ENCODE measurements at places on chromosomes 1 and 21.
A peak's percentile ranks its signal among the peaks of the same experiment; 100 is the strongest.

GRCh38 chr1:57304591-57304990 is 119.3 kb downstream of the DAB1 start:
- DNase-seq = no peak

GRCh38 chr21:34771512-34772028 is 102.8 kb downstream of the CLIC6 start:
- no peak for DNase-seq

DNA sequence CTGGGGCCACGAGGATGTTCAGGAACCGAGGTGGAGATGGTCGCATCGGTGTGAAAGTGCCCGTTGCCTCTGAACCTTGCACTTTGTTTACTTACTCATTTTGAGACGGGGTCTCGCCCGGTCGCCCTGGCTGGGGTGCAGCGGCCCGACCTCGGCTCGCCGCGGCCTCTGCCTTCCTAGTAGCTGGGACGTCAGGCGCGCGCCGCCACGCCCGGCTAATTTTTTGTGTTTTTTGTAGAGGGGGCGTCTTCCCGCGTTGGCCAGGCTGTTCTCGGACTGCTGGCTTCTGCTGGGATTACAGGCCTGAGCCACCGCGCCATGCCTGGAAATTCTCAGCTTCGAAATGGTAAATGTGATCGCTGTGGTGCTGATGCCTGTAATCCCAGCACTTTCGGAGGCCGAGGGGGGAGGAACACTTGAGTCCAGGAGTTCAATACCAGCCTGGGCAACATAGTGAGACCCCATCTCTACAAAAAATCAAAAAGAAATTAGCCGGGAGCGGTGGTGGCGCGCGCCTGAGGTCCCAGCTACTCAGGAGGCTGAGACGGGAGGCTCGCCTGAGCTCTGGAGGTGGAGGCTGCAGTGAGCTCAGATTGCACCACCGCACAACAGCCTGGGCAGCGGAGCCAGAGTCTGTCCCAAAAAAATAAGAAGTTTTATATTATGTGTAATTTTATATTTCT is 684 bp upstream of the MRPL20 start:
- peak; percentile 64 for DNase-seq

GRCh38 chr1:58783090-58783992 is 506 bp downstream of the JUN start:
- no peak for DNase-seq

DNA sequence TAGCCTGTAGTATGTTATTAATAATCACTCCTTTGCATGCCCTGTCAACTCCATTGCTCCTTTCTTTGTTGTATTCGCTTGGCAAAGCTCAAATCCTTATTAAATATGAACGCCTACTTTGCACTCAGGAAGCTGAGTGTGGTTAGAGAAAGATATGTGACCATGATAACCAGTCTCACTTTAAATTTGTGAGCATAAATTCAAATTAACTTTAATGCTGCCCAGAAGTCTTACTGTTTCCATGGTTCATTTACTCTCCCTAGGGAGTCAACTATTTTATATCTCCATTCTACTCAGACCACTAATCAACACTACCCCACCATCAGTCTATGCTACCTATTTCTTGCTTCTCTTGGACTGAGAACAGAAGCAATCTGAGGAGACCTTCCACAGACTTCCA is 12.1 kb upstream of the EPHX4 start:
- DNase-seq = no peak

DNA sequence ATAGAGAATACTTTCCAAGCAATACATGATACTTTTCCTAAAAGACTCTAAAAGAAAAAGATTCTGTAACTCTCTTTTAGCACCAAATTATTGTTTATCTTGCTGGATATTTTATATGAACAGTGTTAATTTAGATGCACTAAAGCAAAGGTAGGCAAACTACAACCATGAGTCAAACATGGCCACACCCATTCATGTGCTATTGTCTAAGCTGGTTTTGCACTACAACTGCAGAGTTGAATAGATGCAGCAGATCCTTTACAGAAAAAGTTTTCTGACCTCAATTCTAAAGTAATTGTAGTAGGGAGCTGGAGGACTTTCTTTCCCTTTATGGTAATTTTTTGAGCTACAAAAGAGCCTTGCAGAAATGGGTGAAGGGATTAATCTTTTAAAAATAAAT is 19.4 kb downstream of the BLZF1 start:
- no peak for DNase-seq

- DNase-seq = no peak
Measured at GRCh38 chr1:221327954-221328353, 413.9 kb downstream of the DUSP10 start.

- no peak for DNase-seq
Measured at GRCh38 chr1:151935154-151935553, 25.8 kb upstream of the THEM4 start.

- no peak for DNase-seq
Measured at GRCh38 chr1:26580116-26580515, 50.6 kb downstream of the RPS6KA1 start.

DNA sequence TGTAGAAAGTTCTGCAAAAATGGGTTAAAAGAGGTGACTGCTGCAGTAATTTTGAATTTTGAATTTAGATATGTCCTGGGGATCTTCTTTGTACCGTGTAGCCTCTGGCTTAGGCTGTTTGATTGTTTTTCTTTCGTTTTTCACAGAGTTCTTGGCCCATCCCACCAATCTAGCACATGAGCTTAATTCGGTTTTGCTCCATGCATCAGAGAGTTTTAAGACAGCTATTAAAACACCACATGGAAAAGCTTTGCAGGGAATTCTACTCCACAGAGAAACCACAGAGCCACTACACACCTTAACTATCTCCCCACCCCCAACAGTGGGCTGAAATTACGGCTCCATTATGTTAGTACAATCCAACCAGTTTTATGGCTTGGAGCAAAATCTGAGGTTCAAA is 25.5 kb downstream of the SPAG17 start:
- no peak for DNase-seq

DNA sequence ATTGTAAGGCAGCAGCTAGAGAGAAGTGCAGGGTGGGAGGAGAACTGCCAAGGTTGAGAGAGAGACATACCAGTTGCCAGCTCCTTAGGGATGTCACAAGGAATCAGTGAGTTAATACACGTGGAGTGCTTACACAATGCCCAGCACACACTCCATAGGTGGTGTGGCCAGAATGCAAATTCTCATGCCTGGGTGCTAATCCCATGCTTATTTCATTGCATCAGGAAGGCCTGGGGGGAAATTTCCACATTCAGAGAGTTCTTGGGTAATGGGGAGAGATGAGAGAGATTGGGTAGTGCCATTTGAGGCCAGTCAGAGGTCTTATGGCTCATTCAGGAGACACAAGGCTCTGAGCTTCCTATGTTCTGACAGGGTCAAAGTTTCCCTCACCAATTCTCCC is 38.7 kb downstream of the GJA5 start:
- DNase-seq = no peak

- no peak for DNase-seq
Measured at GRCh38 chr1:175183586-175183985, 9.0 kb downstream of the KIAA0040 start.

- no peak for DNase-seq
Measured at GRCh38 chr1:77948841-77949424, 29.9 kb downstream of the FUBP1 start.

DNA sequence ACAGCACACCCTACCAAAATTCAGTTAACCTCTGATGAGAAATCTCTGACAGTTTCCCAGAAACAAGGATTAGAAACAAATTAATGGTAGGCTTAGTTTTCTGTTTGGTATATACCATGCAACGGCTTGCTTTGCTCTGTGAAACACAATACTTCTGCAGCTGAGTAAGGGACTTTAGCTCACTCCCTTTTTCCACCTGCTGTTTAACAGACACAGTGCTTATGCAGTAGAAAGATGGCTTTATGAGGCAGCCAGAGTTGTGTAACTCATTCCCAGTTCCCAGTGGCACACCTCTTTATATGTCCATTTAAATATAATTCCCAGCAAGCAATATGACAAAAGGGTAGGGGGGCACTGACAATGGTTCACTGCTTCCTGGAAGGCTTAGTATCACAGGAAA is 124.0 kb downstream of the PIGK start:
- no peak for DNase-seq

DNA sequence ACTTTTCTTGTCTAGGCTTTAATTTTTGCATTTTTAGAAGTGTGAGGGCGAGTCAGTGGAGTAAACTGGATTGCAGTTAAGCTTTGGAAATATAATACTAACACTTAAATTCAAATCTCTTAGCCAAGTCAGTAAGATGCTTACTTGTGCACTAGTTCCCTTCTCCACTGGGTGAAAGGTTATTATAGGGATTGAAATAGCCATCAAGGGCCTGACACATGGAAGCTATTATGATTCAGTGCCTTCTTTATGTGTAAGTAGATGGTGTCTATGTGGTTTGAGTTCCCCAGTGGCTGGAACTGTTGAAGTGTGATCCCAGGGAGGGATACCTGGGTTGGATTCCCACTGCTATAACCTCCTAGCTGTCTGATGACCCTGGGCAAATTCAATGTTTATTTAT is 24.7 kb upstream of the DMRTA2 start:
- no peak for DNase-seq

DNA sequence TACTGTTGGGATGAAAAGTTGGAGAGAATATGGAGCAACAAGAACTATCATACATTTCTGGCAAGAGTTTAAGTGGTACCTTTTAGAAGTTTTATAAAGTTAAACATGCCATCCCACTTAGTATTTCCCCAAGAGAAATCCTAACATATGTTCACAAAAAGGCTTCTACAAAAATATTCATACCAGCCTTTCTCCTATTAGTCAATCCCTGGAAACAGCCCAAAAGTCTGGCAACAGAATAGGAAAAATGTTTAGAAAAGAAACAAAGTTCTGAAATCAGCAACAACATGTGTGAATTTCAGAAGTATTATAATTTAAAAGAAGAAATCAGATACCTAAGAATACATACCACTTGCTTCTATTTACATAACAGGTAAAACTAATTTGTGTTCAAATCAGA is 271.0 kb downstream of the DSCAM start:
- no peak for DNase-seq

GRCh38 chr1:232678185-232678886 is 48.4 kb upstream of the SIPA1L2 start:
- DNase-seq = no peak

GRCh38 chr1:230215031-230215430 is 148.0 kb downstream of the GALNT2 start:
- no peak for DNase-seq

DNA sequence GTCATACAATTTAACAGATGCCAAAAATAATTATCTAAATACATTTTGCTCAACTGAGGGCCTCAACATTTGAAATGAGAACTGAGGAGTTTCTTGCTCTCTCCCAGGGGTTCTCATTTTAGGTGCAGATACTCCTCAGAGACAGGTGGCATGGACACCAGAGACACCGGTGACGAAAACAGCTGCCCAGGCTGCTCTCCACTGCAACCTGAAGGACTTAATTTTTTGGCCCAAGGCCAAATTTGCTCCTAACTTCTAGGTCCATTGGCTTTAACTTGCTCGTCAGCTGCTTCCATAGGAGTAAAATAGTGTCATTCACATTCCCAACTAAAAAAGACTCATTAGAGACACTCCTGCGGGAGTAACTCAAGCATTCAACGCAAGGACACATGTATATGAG is 87.0 kb downstream of the NRIP1 start:
- DNase-seq = no peak

- peak; percentile 68 for DNase-seq
Measured at GRCh38 chr1:39102537-39103327, 76.6 kb downstream of the NDUFS5 start.

DNA sequence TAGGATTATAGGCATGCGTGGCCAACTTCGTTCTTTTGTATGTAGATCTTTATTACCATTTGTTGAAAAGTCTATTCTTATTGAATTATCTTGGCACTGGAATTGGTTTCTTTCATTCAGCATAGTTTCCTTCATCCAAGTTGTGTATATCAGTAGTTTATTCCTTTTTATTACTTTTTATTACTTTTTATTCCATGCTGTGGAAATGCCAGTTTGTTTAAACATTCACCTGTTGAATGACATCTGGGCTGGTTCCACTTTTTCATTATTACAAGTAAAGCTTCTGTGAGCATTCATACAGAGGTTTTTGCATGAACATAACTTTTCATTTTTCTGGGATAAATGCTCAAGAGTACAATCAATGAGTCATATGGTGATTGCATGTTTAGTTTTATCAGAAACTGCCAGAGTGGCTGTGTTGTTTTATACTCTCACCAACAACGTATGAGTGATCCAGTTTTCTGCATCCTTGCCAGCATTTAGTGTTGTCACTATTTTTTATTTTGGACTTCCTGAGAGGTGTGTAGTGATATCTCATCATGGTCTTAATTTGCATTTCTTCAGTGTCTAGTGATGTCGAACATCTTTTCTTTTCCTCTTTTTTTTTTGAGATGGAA is 28.6 kb downstream of the PTPRU start:
- no peak for DNase-seq

DNA sequence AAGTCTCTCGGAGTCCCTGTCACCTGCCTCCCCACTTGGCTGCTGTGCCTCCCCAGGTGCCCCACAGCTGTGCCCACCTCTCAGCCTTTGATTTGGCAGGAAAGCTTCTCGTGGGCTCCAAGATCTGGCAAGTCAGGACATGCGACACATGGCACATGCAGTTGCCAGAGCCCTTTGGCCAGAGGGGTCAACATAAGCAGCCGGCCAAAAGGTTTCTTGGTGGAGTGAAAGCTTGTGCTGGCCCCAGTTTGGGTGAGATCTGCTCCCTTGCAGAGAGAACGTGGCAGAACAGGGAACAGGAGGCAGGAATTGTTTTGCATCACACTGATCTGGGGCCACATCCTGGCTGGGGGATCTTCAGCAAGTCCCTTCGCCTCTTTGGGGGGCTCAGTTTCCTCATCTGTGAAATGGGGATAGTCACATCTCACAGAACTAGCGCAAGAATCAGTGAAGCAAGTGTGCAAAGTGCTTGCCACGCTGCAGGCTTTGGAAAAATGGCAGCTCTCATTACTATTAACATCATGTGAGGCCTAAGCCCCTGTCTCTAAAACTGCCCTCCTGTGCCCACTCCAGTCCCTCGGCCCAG is 232.6 kb downstream of the TRABD2B start:
- no peak for DNase-seq

DNA sequence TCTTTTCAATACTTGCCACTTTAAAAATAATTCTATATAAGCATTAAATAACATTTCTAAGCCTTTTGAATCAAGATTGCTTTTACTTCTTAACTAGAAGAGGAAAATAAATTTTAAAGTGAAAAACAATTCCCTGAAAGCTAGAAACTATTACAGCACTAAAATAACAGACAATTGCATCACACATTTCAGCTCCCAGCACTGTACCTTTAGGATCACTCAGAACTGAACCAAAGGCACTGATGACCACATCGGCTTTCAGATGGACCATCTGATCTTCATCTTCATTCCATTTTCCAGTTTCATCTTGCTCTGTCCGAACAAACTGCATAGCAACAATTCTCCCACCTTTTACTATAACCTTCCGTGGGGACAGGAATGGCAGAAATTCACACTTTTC is 347.3 kb downstream of the DPYD start:
- DNase-seq = no peak

- no peak for DNase-seq
Measured at GRCh38 chr1:196009362-196009761, 598.9 kb downstream of the KCNT2 start.

DNA sequence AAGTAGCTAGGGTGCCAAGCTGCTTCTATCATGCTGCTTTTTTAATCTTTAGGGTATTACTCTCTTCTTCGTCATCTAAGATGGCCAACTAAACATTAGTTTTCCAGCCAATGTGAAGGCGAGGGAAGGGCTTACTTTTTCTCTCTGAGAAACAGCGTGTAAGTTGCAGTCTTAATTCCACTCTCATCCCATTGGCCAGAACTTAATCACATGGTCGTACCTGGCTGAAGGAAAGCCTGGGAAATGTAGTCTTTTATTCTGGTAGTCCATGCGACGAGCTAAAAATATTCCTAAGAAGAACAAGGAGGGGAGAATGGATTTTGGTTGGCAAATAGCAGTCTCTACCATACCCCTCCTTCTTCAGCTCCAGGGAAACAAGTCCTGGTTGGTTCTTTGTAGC is 21.5 kb downstream of the DNAJC6 start:
- DNase-seq = no peak

Data from GM06990 (cell line).